Naive thymus-derived CD4-positive, alpha-beta T cell (primary cell): ENCODE measurements at places on chromosomes 2 and 18. TPM values are rescaled to one million over a fixed set of nuclear protein-coding genes. Genes with fewer than 3 reads are reported as not detected.

The IL1RL1 gene
- total RNA-seq, result not detected

The TMEM178A gene
- total RNA-seq, result 0.20 and 0.44 TPM in 2 replicates

The CDCA7 gene
- 0.85 TPM for total RNA-seq

The SNORC gene
- 1.4 and 1.6 TPM in 2 replicates for total RNA-seq

The AAK1 gene
- total RNA-seq, result 240 TPM

The GALNT5 gene
- not detected in 2 replicates for total RNA-seq

The RND3 gene
- total RNA-seq, result not detected

The ATP9B gene
- 79.4 TPM for total RNA-seq

The MDH1B gene
- not detected for total RNA-seq

The SP110 gene
- total RNA-seq, result 108 TPM

The CD226 gene
- total RNA-seq, result 43.4 TPM

The DNAH7 gene
- not detected for total RNA-seq

The SMIM21 gene
- not detected for total RNA-seq

The DNAJC5G gene
- total RNA-seq, result not detected

The KCNF1 gene
- total RNA-seq, result not detected in 2 replicates

The TCF7L1 gene
- not detected for total RNA-seq

The FBXO41 gene
- 13.2 TPM for total RNA-seq

The CNOT9 gene
- total RNA-seq, result 53.8 TPM

The TMEM169 gene
- 2.0 TPM for total RNA-seq
